ENCODE measurements at places on chromosomes 6 and 20.
A peak's percentile ranks its signal among the peaks of the same experiment; 100 is the strongest.

DNA sequence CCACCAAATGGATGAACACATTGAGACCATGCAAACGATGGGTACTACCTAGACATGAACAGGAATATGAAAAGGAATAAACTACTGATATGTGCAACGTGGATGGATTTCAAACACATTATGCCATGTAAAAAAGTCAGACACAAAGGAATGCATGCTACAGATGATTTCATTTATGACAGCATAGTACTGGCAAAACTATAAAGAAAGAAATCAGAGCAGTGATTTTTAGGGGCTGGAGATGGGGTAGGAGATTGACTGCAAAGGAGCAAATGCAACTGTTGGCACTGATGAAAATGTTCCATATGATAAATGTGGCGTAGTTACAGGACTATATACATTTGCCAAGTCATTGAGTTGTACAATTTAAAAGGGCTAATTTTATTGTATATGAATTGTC, 13.4 kb upstream of the COL12A1 start:
- DNase-seq = no peak

- no peak for DNase-seq
Measured at GRCh38 chr20:25148181-25148981, 47.1 kb upstream of the ENTPD6 start.

GRCh38 chr20:50191065-50191543, 474 bp downstream of the CEBPB start:
- DNase-seq = no peak

- DNase-seq = no peak
Measured at GRCh38 chr6:145275787-145276186, 459.5 kb downstream of the EPM2A start.

DNA sequence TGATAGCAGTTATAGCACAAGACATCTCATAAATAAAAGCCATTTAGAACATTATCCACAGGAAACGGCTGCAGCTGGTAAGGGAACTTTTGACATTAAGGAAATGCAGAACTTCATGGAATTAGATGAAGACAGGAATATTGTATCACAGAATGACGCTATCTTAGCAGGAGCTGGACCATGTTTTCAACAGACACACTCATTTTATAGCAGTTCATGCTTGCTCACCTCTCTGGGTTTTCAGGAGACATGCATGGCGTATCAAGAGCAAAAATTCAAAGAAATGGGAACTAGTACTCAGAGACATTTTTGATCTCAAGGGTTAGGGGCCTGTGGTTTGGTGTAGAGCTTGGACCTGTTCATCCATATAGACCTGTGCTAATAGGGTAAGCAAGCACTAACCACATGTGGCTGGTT, 125.0 kb downstream of the FYN start:
- no peak for DNase-seq

DNA sequence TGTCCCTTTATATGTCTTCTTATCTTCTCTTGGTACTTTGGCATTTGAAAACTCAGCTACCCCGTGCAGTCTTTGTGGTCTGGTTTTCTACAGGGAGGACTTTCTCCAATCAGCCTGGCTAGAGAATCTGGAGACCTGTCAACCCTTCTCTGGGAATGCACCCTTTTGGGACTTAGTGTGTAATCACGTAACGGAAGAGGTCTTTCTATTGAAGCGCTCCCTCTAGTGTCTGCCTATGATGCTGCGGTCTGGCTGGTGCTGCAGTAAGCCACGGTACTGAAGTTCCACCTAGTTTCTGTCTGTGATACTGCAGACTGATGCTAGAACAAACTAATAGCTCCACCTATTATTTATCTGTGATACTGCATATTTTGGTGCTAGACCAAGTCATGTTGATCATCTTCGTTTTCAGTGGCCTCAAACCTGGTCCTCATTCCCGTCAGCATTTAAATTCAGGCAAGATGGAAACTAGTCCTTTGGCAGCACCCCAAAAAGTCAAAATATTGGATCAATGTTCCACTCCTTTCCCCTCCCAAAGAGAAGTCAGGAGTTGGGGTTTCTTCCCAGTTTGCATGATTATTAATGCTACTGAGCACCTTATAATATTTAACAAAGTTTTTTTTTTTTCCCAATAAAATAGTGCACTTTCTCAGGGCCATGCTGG, 12.5 kb upstream of the SIRPB2 start:
- DNase-seq = peak; percentile 74

GRCh38 chr6:170268216-170269129, 22.4 kb downstream of the DLL1 start:
- DNase-seq = no peak

DNA sequence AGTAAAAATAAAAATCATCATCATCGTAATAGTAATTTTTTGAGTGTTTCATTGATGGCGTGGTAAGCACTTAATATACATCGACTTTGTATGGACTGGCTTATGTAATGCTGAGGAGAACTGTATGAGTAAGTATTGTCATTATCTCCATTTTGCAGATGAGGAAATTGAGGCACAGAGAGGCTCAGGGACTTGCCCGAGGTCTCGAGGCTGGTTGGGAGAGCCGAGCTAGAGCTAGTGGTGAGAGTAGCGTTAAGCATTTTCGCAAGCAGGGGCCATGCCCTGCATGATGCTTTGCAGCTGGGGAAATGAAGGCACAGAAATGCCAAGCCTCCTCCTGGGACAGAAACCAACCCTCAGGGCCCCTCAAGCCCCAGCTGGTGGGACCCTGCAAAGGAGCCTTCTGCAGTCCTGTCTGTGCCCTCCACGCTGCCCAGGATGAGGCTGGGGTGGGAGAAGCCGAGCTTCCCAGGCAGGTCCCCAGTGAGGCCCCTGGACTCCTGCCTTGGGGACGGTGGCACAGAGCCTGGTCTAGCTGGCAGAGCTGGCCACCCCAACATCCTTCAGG, 31.1 kb upstream of the STX16 start:
- no peak for DNase-seq

Data from kidney epithelial cell (primary cell).